ENCODE measurements at places on chromosomes 5 and 9. TPM values are rescaled to one million over a fixed set of nuclear protein-coding genes. Genes with fewer than 3 reads are reported as not detected.
A peak's percentile ranks its signal among the peaks of the same experiment; 100 is the strongest.

- H3K4me1 ChIP-seq = peaks cover 3% of the 10 kb centered on the region
- H3K27me3 ChIP-seq = no peaks in the 10 kb centered on the region
- H3K36me3 ChIP-seq = no peaks in the 10 kb centered on the region
- DNase-seq = no peak
- no peak overlapping the region for H3K4me3 ChIP-seq
These were observed 55.4 kb upstream of the SGCD start for GRCh38 chr5:156271569-156271968.

DNA sequence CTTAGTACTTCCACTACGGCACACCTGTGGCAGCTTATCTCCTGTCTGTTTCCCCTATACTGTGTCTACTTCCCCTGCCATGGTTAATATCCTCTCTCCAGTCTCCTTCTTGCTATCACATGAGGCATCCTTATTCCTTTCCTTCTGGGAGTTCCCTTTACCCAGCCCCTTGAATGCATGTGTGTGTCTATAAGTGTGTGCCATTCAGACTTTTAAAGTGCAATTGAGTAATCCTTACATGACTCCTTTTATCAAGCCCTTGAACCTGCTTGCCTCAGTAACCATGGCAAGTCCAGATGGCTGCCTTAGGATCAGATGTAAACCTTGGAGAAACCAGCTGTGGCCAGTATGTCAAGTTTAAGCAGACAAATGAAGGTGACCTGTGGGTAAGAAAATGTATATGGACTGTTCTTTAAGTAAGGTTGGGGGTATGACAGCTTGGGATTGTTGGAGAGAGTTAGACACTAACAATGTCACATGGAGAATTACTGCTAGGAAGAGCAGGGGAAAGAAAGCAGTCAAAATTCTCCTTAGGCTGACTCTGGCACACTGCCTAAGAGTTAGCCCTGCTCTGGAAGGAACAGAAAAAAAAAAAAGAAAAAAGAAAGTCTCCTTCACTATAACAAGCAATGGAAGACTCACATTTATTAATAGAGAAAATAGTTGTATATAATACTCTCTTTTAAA, 142.1 kb downstream of the HINT1 start:
- no peak overlapping the region for H3K4me3 ChIP-seq
- H3K27ac ChIP-seq = no peak overlapping the region
- no peaks in the 10 kb centered on the region for H3K36me3 ChIP-seq
- no peaks in the 10 kb centered on the region for H3K4me1 ChIP-seq
- no peaks in the 10 kb centered on the region for H3K27me3 ChIP-seq
- DNase-seq = no peak

DNA sequence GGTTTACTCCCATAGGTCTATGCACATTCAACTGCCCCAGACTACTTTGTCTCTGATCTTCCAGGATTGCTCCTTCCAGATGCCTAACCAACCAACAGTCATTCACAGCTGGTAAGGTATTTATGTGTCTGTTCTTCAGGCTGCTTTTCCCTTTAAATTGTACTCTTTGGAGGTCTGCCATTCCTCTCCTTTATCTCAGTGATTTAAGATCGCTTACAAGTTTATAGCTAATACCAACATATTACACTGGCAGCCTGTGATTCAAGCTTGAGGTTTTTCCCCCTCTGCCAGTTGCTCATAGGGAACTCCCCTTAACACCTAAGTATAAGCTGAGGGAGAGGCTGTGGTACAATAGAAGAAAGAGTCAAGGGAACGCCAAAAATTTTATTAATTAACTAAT, 711.7 kb upstream of the EDIL3 start:
- no peak overlapping the region for H3K27ac ChIP-seq
- no peak for DNase-seq
- no peaks in the 10 kb centered on the region for H3K4me1 ChIP-seq
- no peak overlapping the region for H3K4me3 ChIP-seq
- no peaks in the 10 kb centered on the region for H3K27me3 ChIP-seq

The SVEP1 gene
- total RNA-seq = 16.7 TPM

GRCh38 chr9:97793067-97793466, 60.0 kb upstream of the FOXE1 start:
- H3K4me1 ChIP-seq = no peaks in the 10 kb centered on the region
- DNase-seq = no peak
- H3K36me3 ChIP-seq = no peaks in the 10 kb centered on the region
- peaks cover 25% of the 10 kb centered on the region for H3K27me3 ChIP-seq

The ACSL6 gene
- not detected for total RNA-seq

- peak; percentile 98 for DNase-seq
- H3K27me3 ChIP-seq = no peaks in the 10 kb centered on the region
- H3K4me3 ChIP-seq = no peak overlapping the region
- peak overlapping the region; percentile 100 for H3K27ac ChIP-seq
- H3K36me3 ChIP-seq = peaks cover 16% of the 10 kb centered on the region
- peaks cover 36% of the 10 kb centered on the region for H3K4me1 ChIP-seq
These were observed 11.2 kb downstream of the ACO1 start for GRCh38 chr9:32395510-32396216.
